Epithelial cell of esophagus (primary cell): ENCODE measurements at places on chromosomes 4 and X.
A peak's percentile ranks its signal among the peaks of the same experiment; 100 is the strongest.

DNA sequence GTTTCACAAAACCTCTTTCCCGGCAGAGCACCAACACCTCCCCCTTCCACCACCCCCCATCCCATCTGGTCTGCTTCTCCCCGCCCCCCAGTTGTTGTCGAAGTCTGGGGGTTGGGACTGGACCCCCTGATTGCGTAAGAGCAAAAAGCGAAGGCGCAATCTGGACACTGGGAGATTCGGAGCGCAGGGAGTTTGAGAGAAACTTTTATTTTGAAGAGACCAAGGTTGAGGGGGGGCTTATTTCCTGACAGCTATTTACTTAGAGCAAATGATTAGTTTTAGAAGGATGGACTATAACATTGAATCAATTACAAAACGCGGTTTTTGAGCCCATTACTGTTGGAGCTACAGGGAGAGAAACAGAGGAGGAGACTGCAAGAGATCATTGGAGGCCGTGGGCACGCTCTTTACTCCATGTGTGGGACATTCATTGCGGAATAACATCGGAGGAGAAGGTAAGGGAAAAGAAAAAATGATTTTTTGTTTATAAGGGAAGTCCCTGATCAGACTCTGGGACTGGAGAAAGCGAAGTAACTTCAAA is at the start of gene PDGFRA:
Gene PDGFRA (plus strand): TSS at position 333 of the 541 bp plus-strand sequence. CDS start 29,476 bp downstream, outside the sequence.
- no peak for DNase-seq

DNA sequence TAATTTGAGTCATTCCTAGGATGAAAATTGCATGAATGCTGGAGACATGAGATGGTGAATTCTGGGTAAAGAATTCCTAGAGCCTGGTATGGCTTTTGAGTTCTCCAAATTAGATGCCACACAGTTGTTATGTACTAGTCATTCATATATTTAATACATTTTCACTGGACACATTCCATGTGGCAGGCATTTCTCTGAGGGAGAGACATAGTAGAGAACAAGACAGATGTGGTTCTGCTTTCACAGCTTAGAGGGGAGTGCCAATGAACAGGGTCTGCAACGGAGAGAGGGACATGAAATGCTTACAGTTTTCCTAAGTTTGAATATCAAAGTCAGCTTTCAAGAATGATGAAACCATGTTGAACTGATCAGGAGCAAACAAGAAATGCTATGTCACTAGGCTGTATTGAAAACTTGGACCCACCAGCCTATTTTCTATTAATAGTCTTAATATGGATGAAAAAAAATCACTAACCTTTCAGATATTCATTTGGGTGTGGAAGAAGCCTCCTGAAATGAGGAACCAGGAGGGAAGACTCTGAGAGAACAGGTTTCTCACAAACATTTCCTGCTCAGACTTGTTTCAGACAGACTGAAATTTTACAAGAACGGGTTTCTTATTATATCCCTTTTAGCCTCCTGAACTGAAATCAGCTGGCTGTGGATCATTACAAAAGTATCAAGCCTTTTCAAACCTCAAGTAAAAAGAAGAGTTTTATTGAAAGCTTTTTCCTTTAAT is 276.0 kb upstream of the TET2 start:
- peak; percentile 74 for DNase-seq

GRCh38 chr4:95929448-95930064 is 89.7 kb downstream of the PDHA2 start:
- no peak for DNase-seq

DNA sequence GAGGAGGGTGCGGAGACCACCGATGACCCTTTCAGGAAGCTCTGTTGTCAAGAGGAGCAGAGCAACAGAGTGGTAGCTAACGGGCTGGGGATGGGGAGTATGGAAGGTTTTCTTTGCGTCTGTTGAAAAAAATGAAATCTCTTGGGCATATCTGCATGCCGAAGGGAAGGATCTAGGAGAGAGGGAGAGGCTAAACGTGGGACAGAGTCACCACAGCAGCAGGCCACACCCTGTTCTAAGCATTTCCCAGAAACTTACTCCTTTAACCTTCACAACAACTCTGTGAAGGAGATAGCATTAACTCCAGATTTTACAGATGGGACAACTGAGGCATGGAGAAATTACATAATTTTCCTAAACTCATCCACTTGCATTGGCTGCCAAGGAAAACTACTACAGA is 71.8 kb upstream of the EXOC1L start:
- DNase-seq, result no peak
